Myocyte (in vitro differentiated cells): ENCODE measurements at places on chromosomes 5 and 9. TPM values are rescaled to one million over a fixed set of nuclear protein-coding genes. Genes with fewer than 3 reads are reported as not detected.

CDH10 gene
- total RNA-seq: not detected in 2 replicates

DNA sequence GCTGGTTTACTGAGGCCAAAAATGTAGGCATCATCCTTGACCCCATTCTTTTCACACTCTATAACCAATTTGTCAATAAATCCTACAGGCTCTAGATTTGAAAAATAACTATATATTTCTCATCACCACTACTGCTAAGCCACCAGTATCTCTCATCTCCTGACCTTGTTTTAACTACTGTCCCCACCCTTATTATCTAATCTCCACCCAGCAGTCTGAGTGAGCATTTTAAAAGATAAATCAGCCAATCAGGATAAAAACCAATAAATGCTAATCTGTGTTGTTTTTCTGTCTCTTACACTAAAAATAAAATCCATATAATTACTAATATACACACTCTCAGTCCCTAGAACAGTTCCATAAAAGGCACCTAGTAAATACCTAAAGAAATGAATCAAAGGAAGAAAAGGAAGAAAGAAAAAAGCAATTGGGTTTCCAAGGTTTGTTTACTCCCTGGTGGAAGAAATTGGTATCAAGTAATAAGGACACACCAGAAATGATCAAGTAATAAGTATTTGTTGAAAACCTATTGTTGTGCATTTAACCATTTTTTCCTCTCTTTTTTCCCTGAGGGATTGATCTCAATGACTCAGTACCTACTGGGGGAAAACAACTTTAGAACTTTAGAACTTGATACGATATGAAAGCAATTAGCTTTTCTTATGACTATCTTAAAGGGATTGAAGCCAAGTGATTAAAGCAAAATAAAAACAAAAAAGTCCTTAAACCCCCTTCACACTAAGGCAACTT, 19.3 kb downstream of the MRPS27 start:
- DNase-seq: no peak

NUTM2F gene
- total RNA-seq: not detected in 2 replicates

SGCD gene
- total RNA-seq: 75.3 and 104 TPM in 2 replicates

- no peak for DNase-seq
Observed at GRCh38 chr5:71740015-71740753, 21.1 kb downstream of the CARTPT start.

GRCh38 chr5:56658972-56659371, 156.4 kb upstream of the MAP3K1 start:
- no peak for DNase-seq
